Endodermal cell (in vitro differentiated cells): ENCODE measurements at places on chromosomes 12 and 14. TPM values are rescaled to one million over a fixed set of nuclear protein-coding genes. Genes with fewer than 3 reads are reported as not detected.
A peak's percentile ranks its signal among the peaks of the same experiment; 100 is the strongest.

DNA sequence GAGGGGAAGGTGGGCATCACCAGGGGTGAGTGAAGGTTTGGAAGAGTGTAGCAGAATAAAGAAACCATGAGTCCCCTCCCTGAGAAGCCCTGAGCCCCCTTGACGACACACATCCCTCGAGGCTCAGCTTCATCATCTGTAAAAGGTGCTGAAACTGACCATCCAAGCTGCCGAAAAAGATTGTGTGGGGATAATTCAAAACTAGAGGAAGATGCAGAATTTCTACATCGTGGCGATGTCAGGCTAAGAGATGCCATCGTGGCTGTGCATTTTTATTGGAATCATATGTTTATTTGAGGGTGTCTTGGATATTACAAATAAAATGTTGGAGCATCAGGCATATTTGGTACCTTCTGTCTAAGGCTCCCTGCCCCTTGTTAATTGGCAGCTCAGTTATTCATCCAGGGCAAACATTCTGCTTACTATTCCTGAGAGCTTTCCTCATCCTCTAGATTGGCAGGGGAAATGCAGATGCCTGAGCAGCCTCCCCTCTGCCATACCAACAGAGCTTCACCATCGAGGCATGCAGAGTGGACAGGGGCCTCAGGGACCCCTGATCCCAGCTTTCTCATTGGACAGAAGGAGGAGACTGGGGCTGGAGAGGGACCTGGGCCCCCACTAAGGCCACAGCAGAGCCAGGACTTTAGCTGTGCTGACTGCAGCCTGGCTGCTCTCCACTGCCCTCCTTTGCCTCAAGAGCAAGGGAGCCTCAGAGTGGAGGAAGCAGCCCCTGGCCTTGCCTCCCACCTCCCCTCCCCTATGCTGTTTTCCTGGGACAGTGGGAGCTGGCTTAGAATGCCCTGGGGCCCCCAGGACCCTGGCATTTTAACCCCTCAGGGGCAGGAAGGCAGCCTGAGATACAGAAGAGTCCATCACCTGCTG, 7.0 kb downstream of the SERPINA1 start:
- H3K4me3 ChIP-seq, result no peak overlapping the region
- peak; percentile 37 for DNase-seq
- H3K36me3 ChIP-seq, result no peaks in the 10 kb centered on the region
- H3K27ac ChIP-seq, result no peak overlapping the region
- H3K27me3 ChIP-seq, result no peaks in the 10 kb centered on the region

TSHR gene
- total RNA-seq, result not detected in 2 replicates

CCDC38 gene
- total RNA-seq, result 0.35 TPM in 1 of 2 replicates, not detected in the other

MAP3K9 gene
- total RNA-seq, result 38.5 to 56.7 TPM (median 38.8 TPM) in 3 replicates

GRCh38 chr12:31590642-31591379, at the start of gene DENND5B:
DENND5B (minus strand) TSS chr12:31591136; CDS start chr12:31590832, 304 bp downstream.
- no peaks in the 10 kb centered on the region for H3K27me3 ChIP-seq
- H3K27ac ChIP-seq, result peak within 1 kb of the TSS; percentile 96
- no peaks in the 10 kb centered on the region for H3K36me3 ChIP-seq
- peaks cover 4% of the 10 kb centered on the region for H3K4me1 ChIP-seq

DNA sequence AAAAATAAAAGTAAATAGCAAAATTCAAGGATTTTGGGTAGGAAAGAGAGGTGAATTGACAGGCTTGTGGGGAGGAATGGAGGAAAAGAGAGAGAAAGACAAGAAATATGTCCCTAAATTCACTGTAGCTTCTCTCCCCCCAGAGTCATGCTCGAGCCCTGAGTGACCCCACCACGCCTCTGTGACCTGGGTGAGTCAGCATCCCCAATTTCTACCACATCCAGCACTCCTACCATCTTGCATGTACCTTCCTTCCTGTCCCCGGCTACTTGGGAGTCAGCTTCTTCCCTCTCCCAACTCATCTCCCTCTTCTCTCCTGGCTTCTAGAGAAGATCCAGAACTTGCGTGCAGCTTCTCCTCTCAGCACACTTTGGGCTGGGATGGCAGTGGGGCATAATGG, 9.8 kb downstream of the ZNF219 start:
- H3K27ac ChIP-seq, result no peak overlapping the region
- H3K27me3 ChIP-seq, result no peaks in the 10 kb centered on the region
- H3K4me1 ChIP-seq, result peaks cover 10% of the 10 kb centered on the region
- peaks cover 86% of the 10 kb centered on the region for H3K36me3 ChIP-seq
- DNase-seq, result no peak

CD69 gene
- total RNA-seq, result not detected in 2 replicates

DNA sequence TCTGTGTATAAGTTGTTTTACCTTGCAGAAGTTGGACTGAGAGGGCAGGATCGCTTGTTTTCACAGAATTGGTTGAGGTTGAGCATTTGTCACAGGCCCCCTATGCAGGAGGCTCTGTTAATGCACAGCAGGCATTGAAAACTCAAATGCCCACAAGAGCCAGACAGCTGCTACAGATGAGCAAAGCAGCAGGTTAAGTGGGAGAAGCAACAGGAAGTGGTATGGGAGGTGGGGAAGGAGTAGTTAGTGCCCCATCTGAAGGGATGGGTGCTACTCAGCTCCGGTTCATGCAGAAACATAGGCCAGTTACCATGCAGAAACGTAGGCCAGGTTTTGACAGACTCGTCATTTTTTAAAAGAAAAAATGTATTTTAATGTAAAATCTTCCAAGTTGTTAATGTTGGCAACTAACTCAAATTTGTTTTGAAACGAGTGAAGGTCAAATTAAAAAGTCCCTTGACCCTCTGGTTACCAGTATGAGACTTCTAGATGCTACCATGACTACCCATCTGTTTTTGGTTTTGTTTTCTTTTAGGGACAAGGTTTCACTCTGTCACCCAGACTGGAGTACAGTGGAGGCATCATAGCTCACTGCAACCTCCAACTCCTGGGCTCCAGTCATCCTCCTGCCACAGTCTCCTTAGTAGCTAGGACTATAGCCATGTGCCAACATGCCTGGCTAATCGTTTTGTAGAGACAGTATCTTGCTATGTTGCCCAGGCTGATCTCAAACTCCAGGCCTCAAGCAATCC, 84.7 kb upstream of the FRMD6 start:
- no peak overlapping the region for H3K27ac ChIP-seq
- H3K36me3 ChIP-seq, result no peaks in the 10 kb centered on the region
- H3K27me3 ChIP-seq, result no peaks in the 10 kb centered on the region

- no peaks in the 10 kb centered on the region for H3K27me3 ChIP-seq
- DNase-seq, result no peak
- peaks cover 3% of the 10 kb centered on the region for H3K36me3 ChIP-seq
- H3K27ac ChIP-seq, result no peak overlapping the region
Observed at GRCh38 chr12:6959058-6959804, 8.1 kb downstream of the PTPN6 start.

DNA sequence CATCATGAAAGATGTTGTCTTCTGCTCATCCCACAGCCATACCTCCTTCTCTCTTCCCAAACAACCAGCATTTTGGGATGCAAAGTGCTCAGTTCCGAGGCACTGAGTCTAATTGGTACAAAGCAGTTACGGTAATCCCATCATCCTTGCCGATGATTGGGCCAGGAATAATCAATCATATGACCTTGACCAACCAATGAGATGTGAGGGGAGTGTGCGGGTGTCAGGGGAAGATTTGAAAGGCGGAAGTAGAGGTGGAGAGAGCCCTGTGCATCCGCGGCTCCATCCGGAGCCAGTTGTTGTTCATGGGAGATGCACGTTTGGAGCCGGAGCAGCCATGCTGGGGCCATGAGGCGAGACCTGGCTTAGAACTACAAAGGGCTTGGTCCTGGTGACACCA, 67.3 kb downstream of the SYNE3 start:
- H3K4me1 ChIP-seq, result no peaks in the 10 kb centered on the region
- DNase-seq, result no peak
- peaks cover 14% of the 10 kb centered on the region for H3K36me3 ChIP-seq

DNA sequence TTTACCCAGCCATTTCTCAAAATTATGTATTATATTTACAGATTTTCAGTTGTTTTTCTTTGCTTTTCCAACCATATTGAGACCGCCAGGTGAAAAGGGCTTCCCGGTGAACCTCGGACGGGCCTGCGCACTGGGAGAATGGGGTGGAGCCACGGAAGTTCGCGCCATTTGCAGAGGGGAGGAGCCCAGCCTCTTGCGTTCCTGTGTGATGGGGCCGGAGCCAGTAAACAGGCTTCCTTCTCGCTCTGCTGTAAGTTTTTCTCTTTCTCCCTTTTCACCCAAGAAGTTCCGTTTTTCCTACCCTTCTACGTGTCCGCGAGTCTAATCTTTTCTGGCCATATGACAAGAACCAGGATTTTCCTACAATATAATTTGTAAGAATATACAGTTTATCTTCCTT, 1108.8 kb upstream of the SEL1L start:
- no peak overlapping the region for H3K4me3 ChIP-seq
- H3K27me3 ChIP-seq, result no peaks in the 10 kb centered on the region
- H3K27ac ChIP-seq, result no peak overlapping the region
- H3K4me1 ChIP-seq, result no peaks in the 10 kb centered on the region
